ENCODE measurements at places on chromosomes 1 and 21. TPM values are rescaled to one million over a fixed set of nuclear protein-coding genes. Genes with fewer than 3 reads are reported as not detected.

DNA sequence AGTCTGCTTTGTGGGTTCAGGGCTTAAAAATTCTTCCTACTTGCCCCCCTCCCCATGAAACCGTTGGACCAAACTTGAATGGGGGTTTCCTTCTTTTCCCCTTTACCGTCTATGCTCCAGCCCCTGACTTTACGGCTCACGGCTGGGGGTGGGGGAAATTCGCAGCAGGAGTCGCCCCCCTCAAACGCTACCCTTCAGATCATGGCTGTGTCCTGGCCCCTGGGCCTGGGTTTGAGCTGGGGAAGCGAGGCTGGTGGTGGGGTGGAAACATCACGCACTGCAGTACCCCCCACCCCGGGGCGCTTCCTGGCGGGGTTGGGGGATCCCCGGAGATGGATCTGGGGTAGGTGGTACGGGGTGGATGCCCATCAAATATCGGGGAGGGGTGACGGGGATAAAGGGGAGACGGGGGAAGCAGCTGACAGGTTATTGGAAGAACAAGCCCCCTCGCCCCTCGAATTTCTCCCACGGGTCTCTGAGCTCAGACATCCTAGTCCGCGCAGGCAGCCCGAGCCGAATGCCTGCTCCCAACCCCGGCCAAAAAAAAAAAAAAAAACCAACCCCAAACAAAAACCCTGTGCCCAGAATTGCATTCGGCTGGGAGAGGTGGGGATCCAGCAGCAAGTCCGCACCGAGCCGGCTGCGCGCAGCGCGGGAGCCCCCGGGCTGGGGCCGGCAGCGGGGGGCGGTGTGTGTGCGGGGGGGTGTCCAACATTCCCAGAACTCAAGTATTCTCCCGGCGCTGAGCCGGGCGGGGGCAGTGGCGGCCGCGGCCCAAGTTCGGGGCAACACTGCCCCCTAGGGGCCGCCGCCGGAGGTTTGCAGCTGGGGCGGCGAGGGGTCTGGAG, 59.0 kb upstream of the ACOT11 start:
- DNase-seq, result peak; percentile 84

DNA sequence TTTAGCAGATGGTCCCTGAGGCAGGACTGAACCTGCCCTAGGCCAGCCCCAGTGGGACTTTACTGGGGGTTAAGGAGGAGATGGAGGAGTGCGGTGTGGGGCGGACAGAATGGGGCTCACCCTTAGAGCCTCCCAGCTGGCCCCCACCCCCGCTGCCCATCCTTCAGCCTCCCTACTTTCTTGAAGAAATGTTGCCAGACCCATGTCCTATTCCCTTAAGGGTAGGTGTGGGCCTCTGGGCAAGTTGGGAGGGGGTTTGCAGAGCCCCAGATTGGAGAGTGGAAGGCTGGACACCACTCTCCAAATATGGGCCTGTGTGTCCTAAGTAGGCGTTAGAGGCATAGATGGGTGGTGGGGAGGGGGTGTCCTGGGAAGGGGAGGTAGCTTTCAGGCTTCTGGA, 19.2 kb upstream of the EPS8L3 start:
- DNase-seq, result no peak

GRCh38 chr1:153805886-153806719, 30.9 kb downstream of the SLC27A3 start:
- no peak for DNase-seq

DNA sequence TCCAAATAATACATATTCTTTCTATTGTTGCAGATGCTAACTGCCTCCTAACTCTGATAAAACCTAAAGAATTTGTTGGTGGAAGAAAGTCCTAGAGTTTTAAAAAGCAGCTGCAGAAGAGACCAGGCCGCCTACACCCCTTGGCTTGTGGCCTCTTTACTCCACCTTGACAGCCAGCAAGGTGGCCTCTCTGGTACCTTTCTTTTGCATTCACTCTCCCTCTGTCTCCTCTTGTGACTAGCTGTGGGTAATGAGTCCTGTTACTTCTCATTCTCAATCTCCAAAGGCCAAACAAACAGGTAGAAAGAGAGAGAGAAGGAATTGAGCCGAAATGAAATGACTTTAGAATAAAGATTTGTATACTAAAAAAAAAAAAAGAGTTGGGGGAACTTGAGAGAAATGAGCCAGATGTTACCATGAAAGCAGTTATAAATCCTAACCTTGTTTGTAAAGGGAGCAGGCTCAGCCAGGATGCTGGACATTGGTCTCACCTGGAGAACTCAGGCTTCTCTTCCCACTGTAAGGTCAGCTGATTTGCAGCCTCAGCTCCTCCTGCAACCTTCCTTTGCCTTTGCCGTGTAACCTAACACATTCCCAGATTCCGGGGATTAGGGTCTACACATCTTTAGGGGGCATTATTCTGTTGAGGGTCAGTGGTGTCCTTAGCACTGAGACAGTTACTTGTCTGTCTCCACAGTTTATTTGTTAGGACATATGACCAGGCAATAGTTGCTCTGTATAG, 164.1 kb upstream of the IRF2BP2 start:
- no peak for DNase-seq

DNA sequence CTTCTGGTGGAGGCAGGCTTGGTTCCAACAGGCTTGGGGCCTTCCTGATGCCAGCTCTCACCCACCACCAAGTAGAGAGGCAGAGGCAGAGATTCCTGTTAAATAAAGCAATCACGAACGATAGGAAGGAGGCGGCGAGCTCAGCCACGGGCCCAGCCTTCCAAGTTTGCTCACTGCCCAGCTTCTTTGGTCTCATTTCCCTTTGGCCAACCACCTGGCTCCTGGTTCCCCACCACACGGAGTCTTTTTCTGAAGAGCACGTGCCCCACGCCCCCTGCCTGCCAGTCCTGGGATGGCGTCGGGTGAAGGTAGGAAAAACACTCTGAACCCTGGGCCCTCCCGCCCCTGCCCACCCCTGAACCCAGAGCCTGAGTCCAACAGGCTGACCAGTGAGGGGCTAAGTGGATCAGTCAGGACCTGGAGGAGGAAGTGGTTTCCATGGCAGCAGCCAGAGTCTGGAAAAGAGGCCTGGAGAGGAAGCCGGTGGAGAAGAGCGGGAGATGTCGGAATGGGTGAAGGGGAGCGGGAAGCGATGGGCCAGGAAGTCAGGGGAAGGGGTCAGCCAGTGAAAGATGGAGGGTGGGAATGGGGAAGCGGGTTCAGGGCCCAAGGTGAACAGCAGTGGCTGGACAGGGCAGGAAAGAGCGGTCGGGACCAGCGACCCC, 158.2 kb upstream of the KLHDC7A start:
- peak; percentile 38 for DNase-seq

DNA sequence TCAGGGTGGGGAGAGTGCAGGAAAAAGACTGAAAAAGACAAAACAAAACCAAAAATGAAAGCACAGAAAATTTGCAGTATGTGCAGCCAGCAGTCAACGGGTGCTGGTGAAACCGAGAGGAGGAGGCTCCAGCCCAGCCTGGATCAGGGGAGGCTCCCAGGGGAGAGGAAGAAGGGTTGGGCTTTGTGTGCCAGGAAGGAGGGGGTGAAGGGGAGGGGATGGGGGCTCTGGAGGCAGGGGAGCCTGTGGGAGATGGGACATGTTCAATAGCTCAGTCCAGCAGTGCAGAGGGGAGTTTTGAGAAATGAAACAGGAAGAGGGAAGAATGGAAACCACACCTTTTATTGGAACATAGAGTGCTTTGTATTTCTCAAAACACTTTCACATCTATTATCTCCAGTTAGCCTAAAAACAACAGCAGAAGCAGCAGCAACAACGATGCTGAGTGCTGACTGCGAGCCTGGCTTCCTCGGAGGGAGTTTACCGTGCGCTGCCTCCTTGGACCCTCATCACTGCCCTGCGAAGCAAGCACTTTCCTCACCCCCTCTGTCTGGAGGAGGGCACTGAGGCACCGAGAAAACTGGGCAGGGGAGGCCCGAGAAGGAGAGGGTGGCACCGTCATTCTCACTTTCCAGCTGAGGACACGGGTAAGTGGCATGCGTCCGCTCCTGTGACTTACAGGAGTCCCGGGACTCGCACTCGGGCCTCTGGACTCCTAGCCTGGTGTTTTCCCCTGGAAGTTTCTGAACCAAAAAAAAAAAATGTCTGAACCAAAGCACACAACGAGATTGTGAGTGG, 62.9 kb downstream of the MDM4 start:
- no peak for DNase-seq

Gene RIMKLA
- 3.7 TPM for total RNA-seq

Gene OR2T2
- not detected for total RNA-seq

DNA sequence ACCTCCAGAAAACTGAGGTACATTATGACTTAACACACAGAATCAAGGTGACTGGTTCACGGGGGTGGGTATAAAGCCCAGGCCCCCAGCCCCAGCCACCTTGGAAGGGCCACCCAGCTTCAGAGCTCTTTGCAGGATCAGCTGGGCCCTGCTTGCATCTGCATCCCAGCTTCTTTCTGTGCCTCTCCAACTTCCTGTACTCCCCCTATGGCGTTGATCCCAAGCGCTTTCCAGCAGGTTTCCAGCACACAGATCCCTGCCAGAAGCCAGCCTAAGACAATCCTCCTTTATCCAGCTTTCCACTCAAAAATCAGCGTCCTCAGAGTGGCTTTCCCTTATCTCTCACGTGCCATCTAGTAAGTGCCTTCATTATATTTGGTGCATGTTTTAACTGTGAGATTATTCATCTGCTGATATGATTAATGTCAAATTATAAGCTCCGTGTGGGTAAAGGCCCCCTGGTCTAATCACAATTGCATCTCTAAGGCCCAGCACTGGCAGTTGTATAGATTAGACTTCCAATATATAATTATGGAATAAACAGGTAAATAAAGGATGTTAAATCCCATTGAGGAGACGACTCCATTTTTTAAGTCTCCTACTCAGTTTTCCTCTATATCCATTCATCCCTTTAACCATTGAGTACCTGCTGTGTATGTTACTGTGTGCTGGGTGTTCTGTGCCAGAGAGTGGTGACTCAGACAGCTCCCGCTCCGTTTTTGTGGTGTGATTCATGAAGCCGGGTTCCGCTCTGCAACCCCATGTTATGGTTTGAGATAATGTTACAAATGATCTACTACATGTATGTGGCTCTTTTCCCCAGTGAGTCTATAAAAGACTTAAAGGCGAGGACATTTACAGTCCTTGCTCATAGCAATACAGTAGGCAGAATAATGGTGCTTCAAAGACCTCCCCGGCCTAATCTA, 387.6 kb downstream of the PCP4 start:
- DNase-seq, result peak; percentile 87

DNA sequence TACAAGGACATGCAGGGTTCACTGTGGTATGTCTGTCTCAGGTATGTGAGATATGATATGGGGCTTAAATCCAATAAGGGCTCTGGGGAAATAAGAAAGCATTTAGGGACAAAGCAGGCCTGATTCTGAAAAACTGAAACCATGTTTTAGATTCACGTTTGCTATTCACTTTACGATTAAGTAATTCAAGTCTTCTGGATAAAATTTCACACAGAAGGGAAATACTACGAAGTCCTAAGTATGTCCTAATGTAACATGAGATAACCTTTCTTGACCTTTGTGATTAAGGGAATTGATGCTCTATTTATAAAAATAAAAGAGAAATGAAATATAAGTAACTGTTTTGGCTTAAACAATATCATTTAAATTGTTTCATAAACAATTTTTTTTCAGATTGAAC, 55.4 kb downstream of the HNRNPR start:
- no peak for DNase-seq

Gene SPATA21
- not detected for total RNA-seq

DNA sequence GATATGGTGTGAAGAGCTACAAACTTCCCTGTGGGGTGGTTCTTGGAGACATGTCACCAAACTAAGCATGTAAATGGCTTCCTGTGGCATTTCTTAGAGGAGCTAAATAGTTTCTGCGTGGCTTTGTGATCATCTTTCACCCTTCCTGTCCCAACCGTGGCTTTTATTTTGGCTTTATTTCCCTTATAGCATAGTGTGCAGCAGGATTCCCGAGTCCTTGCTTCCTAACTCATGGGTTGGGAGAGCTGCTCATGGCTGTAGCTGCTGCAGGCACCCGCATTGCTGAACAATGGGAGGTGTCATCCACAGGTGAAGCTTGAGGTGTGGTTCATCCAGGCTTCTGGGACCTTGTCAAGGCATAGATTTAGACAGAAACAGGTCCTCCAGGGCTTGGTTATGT, 192.0 kb downstream of the SDCCAG8 start:
- no peak for DNase-seq

DNA sequence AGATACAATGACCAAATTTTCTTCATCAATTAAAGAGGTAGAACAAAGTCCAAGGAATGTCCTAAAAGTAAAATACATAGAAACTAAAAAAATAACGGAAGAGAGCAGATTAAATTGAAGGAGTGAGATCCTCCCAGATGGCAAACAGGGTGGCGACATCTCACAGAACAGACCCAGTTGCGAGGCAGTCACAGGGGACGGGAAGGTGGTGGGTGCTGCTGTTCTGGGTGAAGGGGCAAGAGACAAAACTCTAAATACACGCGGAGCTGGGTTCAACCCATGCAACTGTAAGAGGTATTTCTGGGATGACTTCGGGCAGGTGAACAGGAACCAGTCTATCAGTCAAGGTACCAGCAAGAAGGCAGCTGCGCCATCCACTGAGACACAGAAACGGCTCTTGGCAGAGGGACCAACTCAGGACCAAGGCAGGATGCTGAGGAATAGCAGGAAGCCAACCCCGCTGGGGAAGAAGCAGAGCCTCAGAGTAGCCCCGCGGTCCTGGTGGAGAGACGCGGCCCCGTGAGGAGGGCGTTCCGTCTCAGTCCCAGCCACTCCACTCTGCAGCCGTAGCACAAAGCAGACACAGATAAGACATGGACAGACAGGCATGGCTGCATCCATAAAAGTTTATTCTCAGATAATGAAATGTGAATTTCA, 32.2 kb downstream of the WDR4 start:
- DNase-seq, result no peak

- DNase-seq, result no peak
Measured at GRCh38 chr1:205382561-205382960, 25.8 kb upstream of the KLHDC8A start.

- peak; percentile 70 for DNase-seq
Measured at GRCh38 chr1:9235096-9235459, 504 bp downstream of the H6PD start.

DNA sequence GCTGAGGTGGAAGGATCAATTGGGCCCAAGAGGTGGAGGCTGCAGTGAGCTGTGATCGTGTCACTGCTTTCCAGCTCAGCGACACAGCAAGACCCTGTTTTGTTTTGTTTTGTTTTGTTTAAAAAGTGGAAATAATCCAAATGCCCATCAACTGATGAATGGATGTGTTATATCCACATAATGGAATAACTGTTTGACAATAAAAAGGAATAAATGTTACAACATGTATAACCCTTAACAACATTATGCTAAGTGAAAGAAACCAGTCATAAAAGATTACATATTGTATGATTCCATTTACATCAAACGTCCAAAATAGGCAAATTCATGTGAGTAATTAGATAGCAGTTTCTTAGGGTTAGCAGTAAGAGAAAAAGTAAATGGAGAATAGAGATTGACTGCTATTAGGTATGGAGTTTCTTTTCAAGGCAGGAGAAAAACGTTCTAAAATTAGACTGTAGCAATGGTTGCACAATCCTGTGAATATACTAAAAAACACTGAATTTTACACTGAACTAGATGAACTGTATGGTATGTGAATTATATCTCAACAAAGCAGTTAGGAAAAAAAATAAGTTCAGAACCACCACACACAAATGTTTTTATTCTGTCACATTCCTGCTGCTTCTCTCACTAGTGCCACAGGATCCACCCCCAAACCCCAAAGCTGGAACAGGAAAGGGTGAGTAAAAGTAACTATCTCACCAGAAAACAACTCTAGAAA, 15.7 kb downstream of the FOXJ3 start:
- DNase-seq, result peak; percentile 34

Gene ADAMTS5
- 3.1 TPM for total RNA-seq
